ENCODE measurements at places on chromosomes 3 and 15. TPM values are rescaled to one million over a fixed set of nuclear protein-coding genes. Genes with fewer than 3 reads are reported as not detected.

DNA sequence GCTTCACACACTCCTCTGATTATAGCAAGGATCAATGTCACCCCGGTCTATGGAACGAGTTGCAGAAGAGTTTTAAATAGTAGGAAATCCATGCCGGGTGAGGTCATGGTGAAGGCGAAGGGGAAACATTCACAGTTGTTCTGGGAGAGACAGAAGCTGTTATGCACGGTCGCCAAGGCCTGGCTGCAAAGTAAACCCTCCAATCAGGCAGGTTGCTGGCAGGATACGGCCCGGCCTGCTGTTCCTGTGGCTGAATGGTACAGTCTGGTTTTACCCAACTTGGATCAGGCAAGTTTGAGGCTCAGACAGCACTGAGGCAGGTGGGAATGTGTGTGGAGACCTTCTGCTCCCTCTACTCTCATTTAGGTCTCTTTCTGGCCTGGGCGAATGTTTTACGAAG is 45.3 kb upstream of the ATP2B2 start:
- DNase-seq, result no peak

DNA sequence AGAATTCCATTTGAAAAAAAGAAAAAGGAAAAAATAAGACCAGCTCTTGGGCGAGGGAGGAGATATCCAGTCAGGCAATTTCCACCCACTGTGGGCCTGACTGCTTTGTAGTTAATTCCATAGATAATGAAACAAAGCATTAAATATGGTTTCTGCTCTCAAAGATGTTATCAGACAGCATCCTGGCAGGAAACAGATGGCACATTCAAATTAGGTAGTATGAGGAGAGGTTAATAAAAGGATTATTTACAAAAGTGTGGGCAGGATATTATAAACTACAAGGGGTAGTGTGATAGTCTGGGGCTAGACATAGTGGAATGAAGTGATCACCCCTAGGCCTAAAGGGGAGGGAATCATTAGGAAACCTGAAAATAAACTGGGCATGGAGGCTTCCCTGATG is 193.2 kb downstream of the CLSTN2 start:
- DNase-seq, result no peak

DNA sequence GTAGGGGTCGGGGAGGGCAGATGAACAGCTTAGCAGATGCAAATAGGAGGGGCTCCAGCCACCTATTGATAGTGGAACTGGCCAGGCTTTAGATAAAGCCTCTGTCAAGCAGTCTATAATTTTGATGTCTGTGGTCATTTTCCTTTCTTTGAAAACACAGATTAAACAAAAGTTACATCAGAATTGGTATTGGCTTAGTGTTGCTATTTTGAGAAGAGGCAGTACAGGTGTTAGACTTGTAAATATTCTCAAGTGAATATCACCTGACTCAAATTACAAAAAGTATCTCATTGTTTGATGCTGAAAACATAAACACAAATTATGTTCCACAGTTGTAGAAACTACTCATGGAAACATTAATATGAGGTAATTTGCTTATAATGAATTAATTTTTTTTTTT is 18.1 kb downstream of the GHRL start:
- DNase-seq, result no peak

DNA sequence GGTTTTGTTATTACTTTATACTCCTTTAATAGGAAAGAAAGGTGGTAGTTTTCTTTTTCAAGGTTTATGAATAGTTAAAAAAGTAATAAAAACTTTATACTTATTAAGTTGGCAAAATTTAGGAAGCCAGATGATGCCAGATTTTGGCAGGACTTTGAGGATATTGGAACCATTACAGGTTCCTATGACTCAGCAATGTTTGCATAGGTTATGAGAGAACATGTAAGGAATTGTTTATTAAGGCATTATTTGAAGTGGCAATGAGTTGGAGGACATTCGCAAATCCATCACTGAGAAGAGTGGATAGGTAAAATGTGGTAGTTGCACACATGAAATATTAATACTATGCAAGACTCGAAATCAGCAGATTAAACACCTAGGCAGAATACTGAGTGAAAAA is 29.9 kb downstream of the CDAN1 start:
- DNase-seq, result no peak

DNA sequence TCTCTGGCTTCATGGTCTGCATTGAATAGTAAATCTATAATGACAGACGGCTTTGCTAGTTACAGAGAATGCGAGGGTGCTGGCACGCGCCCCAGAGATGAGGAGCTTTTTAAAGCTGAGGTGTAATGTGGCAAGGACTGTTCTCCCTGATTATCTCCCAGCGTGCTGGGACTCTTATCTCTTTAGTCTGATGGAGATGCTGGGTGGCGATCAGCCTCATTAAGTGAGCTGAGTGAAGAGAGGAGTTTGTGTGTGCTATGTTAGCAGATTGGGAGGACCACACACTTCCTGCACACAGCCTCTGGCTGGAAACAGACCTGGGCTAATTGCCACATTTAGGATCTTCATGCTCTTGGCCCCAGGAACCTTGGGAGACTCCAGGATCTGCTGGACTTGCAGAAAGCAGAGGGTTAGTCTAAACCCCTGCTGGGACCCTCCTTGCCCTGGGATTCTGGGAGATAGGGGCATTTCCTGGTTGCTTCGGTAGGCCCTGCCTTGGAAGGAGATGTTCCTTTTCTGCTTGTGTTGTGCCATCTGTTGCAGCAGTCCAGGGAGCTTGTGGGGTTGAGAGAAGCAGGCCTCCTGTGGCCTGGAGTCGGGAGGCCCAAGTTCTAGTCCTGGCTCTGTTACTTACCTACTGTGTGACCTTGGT is 15.0 kb downstream of the PDIA5 start:
- DNase-seq, result no peak

TGM5 gene
- 0.20 TPM for total RNA-seq

MRPL46 gene
- total RNA-seq, result 65.1 TPM
